ENCODE measurements at places on chromosomes 2 and 18. TPM values are rescaled to one million over a fixed set of nuclear protein-coding genes. Genes with fewer than 3 reads are reported as not detected.

STAT4 gene
- total RNA-seq, result not detected

RAB31 gene
- total RNA-seq, result 48.0 TPM

DNA sequence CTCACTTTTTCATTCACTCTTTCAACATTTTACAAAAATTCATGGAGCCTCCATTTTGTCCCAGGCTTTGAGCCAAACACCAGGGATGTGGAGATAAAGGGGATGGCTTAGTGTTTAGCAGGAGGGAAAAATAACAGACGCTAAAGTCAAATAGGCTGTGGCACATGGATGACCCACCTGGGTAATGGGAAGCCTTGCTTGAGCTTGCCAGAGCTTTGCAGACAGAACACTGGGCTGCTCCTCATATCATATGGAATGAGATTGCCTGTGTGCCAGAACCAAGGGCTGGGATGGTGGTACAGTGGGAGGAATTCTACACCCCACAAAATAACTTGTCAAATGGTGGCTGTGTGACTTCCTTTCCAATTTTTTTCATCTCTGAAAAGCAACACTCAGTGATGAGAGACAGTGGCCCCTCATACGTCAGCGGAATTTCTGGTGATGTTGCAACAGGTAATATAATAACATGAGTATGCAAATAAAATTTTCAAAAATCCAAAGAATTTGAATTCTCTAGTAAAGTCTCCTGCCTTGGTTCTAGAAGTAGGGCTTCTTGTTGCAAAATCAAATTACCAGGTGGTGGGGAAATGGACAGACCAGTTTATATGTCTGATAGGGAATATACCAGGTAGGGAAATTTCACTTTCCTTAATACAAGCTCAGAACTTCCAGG is 252.9 kb downstream of the CLIP4 start:
- no peak for DNase-seq

DNA sequence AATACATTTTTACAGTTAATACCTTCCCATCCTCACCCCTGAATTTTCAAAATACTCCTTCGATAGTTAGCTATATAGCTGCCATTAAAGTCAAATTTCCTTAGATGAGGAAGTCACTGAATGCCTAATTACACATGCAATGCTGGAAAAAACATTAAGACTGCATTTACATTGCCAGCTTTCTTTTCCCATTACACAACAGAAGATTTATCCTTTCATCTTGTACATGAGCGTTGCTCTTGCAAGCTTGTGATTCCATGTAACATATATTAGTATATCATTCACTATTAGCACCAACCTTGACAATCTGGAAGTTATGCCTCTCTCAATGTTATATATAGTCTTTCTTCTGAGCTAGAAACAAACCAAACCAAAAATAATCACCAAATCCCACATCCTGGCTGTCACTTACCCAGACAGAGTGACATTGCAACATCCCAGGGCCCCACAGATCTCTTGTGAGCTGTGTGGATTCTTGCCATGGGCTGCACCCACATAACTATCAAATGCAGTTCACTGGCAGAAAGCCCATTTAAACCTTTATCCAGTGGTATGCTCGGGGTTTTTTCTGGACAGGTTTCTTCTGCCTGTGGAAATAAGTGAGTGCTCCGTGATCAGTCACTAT is 79.2 kb upstream of the PAPOLG start:
- DNase-seq, result no peak

DNA sequence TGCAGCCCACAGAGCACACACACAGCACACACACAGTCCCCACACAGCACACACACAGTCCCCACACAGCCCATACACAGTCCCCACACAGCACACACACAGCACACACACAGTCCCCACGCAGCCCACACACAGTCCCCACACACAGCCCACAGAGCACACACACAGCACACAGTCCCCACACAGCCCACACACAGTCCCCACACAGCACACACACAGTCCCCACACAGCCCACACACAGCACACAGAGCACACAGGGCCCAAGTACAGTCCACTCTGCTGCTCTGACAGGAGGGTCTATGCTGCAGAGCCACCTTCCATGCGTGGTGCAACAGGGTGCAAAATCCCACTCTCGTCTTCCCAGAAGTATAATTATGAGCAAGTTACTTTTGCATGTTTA is 240.5 kb upstream of the SALL3 start:
- no peak for DNase-seq
